Epithelial cell of proximal tubule (primary cell): ENCODE measurements at places on chromosomes 1 and 21. TPM values are rescaled to one million over a fixed set of nuclear protein-coding genes. Genes with fewer than 3 reads are reported as not detected.

DNA sequence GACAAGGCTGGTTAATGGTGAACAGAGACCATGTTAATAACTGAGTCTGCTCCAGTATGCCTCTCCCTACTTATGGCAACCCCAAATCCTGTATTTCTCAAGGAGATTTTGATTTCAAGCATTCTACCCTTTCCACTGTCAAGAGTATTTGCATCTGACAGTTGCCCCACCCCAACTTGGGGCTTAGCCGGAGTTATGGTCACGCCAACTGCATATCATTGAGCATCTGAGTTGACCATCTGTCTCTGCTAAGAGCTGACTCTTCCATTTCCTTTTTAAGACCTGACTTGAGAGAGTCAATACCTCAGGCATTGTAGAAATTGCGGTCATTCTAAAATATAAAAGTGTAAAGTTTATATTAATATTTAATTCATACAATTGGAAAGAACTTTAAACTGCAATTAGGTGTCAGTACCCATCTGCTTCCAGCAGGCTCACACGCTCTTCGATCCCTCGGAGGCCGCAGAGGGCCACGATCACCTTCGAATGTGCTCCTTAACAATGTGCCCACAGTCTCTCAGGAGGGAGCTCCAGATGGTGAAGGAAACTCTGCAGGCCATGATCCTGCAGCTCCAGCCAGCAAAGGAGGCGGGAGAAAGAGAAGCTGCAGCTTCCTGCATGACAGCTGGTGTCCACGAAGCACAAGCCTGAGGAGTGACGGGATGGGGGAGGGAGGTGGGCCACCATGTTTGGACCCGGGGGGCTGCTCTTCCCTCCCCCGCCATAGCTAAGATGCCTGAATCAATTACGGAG, 409.8 kb downstream of the DISC1 start:
- DNase-seq, result no peak

- no peak for DNase-seq
These were observed 68.0 kb upstream of the C1orf105 start for GRCh38 chr1:172352435-172352834.

GRCh38 chr1:228315945-228316588, 90.6 kb downstream of the TRIM11 start:
- DNase-seq, result no peak

GRCh38 chr1:56590520-56591011, 11.2 kb upstream of the PLPP3 start:
- no peak for DNase-seq

DNA sequence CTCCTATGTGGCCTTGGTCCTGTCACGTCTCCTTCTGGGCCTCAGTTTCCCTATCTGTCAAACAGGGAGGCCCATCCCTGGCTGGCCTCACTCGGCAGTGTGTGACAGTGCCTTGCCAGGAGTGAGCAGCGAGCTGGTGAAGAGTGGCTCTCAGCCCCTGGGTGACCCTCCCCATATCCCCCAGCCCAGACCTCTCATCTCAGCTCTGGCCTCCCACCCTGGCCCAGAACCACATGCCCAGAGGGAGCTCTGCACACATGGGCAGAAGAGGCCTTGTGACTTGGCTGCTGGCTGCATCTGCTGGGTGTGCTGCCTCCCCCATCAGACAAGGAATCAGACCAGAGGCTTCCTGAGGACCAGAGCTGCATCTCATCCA, 19.5 kb upstream of the PADI1 start:
- no peak for DNase-seq

DNA sequence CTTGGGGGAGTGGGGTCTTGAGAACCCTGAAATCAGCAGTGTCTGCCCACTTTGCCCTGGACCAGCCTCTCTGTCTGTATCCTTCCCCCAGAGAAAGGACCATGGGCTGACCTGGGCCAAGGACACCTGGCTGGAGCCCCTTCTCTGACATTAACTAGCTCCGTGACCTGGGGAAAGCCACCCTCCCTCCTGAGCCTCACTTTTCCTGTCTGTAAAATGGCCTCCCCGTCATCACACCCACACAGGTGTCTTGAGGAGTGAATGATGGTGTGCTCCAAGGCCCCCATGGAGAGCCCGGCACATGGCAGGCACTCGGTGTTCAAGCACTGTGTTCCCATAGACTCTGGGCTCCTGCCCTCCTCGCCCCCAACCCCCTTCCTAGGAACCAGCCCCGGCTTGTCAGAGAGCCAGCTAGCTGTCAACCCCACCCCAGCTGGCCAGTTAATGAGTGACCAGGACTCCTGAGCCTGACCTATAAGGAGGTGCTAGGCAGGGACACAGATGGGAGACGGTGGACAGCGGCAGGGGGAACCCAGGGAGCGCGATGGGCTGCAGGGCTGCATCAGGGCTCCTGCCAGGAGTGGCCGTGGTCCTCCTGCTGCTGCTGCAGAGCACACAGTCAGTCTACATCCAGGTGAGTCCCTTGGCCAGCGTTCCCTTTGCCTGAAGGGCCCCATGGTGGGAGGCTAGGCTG, at the start of gene GUCA2B:
TSS of gene GUCA2B (plus strand) at position 504 of the 694 bp plus-strand sequence. CDS start at position 545, 41 bp downstream.
- DNase-seq, result no peak

GRCh38 chr1:102186536-102186935, 189.8 kb upstream of the OLFM3 start:
- no peak for DNase-seq

DNA sequence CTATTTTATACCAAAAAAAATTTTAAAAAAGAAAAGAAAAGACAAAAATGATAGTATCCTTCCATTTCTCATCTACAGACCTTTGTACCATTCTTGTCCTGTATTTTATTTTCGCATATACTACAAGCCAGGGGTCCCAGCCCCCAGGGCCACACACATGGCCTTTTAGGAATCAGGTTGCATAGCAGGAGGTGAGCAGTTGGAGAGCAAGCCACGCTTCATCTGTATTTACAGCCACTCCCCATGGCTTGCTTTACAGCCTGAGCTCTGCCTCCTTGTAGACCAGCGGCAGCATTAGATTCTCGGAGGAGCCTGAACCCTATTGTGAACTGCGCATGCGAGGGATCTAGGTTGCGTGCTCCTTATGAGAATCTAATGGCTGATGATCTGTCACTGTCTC, 39.8 kb downstream of the RASSF5 start:
- DNase-seq, result no peak

DNA sequence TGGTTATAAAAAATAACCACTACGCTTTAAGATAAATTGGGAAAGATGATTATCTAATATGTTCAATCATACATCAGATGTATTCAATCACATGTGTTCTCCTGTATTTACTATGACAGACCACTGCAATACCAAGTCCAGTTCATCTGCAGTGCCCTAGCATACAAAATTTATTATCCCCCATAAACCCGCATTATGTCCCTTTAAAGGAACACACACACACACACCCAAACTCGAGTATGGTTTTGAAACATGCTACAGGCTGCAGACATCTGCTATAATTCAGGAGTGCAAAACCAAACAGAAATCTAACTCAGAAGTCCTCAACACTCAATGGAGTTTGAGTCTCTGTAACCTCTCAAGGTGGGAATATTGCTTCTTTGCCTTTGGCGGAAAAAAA, 14.9 kb downstream of the ODF2L start:
- no peak for DNase-seq

DNA sequence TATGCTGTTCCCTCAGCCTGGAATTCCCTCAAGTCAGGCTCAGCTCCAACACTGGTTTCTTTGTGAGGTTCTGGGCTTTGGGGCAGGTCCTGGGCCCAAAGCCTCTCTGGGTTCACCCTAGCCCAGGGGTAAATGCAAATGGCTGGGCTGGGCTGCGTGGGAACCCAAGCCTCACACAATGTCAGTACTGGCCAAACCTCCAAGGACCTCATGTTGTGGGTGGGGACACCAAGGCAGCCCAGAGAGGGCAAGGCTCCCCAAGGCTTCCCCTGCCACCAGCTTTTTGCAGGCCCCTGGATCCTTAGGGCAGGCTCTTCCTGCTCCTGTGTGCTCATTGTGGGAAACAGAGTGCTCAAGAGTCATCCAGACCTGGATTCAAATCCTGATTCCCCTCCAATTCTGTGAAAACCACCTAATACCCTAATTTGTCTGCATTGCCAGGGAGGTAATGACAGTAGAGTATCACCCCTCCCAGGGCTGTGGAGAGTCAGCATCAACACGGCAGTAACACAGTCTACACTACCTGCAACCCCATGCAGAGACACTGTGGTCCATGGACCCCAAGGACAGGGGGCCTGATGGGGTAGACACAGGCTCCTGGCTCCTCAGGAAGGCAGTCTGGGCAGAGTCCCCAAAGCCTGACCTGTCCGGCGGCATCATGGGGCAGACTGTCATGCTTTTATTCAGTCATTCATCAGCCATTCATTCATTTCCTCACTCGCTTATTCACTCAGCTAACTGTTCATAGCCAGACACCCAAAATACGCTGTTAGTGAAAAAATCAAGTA, 85.7 kb downstream of the DMRTB1 start:
- no peak for DNase-seq

- peak; percentile 80 for DNase-seq
These were observed 4.9 kb downstream of the SFT2D2 start for GRCh38 chr1:168230709-168231108.

- DNase-seq, result peak; percentile 74
These were observed 48.4 kb downstream of the COLGALT2 start for GRCh38 chr1:183989078-183989577.

- DNase-seq, result no peak
These were observed 410.7 kb downstream of the LTN1 start for GRCh38 chr21:28581976-28582375.

GRCh38 chr1:153985341-153985912, 712 bp downstream of the RAB13 start:
- DNase-seq, result peak; percentile 44

Gene CRP
- not detected in 2 replicates for total RNA-seq

Gene RAB3GAP2
- 15.3 and 21.6 TPM in 2 replicates for total RNA-seq
